ENCODE measurements at places on chromosomes 12 and 14. TPM values are rescaled to one million over a fixed set of nuclear protein-coding genes. Genes with fewer than 3 reads are reported as not detected.

DNA sequence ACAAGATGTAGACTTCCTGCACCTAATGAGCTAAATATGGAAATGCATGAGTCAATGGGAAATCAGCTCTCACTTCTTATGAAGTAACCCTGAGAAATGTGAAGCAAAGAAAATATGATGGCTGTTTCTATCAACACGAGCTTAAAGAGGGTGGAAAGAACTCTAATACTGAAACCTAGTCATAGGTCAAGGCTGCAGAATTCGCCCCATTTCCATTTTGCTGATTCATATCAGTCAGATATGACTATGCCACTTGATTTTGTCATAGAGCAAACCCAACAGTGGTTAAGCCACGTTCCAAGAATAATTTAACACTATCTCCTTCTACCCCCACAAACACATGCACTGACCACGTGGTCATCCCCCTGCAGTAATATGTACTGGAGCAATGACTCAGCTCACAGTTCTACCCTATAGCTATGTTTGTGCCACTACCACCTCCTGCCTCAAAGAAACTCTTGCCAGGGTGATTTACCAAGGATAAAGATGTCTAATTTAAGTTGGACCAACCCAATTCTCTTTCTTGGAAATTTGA is 157.5 kb downstream of the TMTC3 start:
- no peak for DNase-seq

DNA sequence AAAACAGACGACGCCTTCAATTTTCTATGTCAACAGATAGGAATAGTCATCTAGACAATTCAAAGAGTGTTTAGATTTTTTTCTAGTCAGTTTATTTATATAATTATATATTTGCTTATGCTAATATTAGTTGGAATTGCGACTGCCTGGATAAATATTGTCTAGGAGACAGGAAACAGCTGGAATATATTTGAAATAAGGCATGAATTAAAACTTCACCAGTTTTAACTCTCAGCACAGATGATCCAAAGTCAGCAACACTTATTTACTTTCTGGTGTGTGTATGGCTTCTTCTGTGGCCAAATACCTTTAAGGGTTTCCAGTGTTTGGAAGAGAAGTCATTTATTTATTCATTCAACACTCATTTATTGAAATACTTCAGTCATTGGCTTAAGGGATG is 1215.4 kb upstream of the USP15 start:
- DNase-seq: no peak

The KRT8 gene
- polyA plus RNA-seq: 0.59 TPM

- DNase-seq: no peak
Measured at GRCh38 chr12:22803725-22804124, 178.8 kb downstream of the ETNK1 start.

DNA sequence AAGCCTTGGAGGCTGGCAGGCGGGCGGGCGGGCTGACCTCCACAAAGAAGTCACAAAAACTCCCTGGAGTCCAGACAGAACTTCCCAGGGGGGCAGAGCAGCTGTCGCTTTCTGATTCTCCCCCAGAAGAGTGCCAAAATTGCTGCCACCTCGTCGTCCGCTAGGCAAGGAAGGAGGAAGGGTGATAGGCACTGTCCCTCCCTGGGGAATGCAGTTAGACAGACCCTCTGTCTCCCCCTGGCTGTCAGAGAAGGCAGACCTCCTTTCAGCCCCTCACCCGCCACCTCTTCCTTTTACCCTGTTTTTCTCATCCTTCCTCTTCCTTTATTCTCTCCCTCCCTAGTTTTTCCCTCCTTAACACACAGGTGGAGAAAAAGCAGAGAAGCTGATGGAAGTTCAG is 18.7 kb downstream of the GRIN2B start:
- DNase-seq: no peak

DNA sequence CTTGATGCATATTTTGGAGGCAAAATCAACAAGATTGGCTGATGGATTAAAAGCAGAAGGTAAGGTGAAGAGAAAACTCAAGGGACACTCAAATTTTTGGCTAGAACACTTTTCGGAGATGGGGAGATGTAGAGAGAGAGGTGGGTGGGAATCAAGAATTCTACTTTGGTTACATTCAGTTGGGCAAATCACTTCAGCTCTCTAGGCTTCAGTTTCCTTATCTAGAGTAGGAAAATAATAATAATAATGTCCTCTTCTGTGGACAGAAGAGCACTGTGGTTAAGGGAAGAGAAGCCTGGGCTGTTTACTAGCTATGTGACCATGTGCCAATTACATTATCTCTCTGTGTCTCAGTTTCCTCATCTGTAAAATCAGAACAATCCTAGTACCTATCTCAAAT is 23.4 kb upstream of the DHRS2 start:
- DNase-seq: no peak

GRCh38 chr14:33404964-33405574 is 466.4 kb downstream of the NPAS3 start:
- no peak for DNase-seq

The TBX3 gene
- 15.8 TPM for polyA plus RNA-seq

DNA sequence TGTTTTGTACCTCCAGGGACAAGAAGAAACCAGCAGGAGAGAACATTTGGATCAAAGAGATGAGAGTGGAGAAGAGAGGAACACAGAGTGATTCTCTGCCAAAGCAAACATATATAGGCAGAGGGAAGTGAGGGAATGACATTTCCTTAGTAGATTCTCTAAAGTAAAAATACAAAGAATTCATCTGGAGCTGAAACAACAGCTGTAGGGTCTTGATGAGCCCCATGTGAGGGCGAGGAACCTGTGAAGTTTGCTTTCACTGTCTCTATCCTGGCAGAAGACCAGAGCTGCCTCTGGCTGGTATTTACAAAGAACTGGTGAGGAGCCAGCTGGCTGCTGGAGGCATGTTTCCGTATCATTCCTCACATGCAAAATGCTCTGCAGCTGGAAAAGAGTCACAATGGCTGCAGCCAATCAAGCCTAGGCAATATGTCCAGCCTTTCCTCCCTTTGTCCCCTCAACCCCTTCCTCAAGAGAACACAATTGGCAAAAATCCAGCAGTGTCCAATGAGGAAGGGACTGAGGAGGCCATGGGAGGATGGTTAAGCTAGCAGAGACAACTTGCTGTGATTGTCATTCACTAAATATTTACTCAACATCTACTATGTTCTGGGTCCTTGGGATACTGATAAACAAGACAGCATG is 122.5 kb downstream of the PHLDA1 start:
- DNase-seq: peak; percentile 57

- no peak for DNase-seq
Measured at GRCh38 chr14:91333650-91334039, 84.0 kb downstream of the CCDC88C start.

DNA sequence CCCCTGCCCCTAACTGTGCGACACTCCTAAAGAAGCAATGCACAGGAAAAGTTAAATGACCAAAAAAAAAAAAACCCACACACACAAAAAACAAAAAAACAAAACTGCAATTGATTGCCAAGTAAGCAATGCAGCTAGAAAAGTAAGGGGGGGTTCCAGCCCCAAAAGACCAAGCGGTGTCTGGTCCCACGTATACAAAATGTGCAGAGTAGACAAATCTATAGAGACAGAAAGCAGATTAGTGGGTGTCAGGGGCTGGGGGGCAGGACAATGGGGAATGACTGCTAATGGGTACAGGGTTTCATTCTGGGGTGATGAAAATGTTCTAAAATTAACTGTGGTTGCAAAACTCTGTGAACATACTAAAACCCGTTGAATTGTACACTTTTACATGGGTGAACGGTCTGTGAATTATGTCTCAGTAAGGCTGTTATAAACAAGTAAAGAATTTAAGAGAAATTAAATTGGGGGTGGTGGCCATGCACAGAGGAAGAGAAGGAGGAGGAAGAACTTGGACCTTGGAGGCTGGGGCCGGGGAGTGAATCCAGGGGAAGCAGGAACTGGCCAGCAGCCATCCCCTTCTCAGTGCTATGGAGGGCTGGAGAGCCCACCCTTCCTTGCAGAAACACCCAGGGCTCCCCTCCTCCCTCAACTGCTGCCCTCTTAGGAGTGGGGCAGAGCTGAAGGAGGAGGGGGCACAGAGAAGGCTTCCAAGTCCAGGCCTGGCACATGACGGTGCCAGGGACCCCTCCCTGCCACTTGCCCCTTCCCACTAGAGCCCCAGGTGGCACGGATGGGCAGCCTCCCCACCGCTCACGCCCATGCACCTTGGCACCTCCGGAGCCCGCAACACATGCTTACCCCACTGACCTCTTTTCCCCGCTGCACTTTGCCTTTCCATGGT is 45.4 kb downstream of the KDM2B start:
- DNase-seq: no peak

DNA sequence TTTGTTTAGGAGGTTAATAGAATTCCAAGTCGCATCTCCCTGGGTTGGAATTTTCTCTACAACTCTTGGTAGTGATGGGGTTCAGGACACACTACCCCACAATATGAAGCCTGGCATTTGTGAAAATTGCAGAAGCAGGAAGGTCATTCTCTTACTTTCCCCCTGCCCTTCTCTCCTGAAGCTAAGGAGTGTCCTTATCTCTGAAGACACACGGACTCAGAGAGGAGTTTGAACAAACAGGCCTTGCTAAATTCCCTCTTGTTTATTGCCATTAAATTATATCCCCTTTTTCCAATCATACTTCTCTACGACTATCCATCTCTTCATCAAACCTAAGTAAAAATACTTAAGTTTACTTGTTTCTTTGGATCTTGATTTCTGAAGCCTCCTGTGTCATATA is 443.0 kb downstream of the RAD51B start:
- no peak for DNase-seq

The SPX gene
- polyA plus RNA-seq: 2.4 TPM

The RBP5 gene
- 1.4 TPM for polyA plus RNA-seq

The VPS37B gene
- polyA plus RNA-seq: 5.9 TPM

The DAO gene
- polyA plus RNA-seq: not detected

DNA sequence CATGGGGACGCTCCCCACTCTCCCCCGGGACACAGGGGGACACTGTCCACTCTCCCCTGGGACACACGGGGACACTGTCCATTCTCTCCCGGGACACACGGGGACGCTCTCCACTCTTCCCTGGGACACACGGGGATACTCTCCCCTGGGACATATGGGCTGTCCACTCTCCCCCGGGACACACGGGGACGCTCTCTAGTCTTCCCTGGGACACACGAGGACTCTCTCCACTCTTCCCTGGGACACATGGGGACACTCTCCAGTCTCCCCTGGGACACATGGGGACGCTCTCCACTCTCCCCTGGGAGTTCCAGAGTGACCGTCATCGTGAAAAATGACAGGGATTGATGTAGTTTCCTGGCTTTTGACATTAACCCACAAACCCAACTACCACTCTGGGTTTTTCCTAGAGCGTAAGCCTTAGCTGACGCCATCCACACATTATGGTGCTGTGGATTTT is 3.0 kb upstream of the P2RX2 start:
- DNase-seq: no peak

- no peak for DNase-seq
Measured at GRCh38 chr14:78016532-78016931, 153.6 kb upstream of the NRXN3 start.

The HNRNPC gene
- 282 TPM for polyA plus RNA-seq

The IRAK3 gene
- 2.2 TPM for polyA plus RNA-seq

GRCh38 chr12:123071099-123071800 is 79.6 kb downstream of the PITPNM2 start:
- peak; percentile 73 for DNase-seq

GRCh38 chr12:32947206-32948067 is 50.9 kb upstream of the PKP2 start:
- no peak for DNase-seq

GRCh38 chr12:43282106-43282505 is 269.9 kb downstream of the ADAMTS20 start:
- no peak for DNase-seq

- no peak for DNase-seq
Measured at GRCh38 chr12:123934016-123934620, 38.5 kb downstream of the CCDC92 start.

GRCh38 chr12:108850854-108851573 is 6.4 kb downstream of the SSH1 start:
- peak; percentile 59 for DNase-seq

Measured in psoas muscle (tissue), 8 donors.